ENCODE measurements at places on chromosomes 2 and 18.

DNA sequence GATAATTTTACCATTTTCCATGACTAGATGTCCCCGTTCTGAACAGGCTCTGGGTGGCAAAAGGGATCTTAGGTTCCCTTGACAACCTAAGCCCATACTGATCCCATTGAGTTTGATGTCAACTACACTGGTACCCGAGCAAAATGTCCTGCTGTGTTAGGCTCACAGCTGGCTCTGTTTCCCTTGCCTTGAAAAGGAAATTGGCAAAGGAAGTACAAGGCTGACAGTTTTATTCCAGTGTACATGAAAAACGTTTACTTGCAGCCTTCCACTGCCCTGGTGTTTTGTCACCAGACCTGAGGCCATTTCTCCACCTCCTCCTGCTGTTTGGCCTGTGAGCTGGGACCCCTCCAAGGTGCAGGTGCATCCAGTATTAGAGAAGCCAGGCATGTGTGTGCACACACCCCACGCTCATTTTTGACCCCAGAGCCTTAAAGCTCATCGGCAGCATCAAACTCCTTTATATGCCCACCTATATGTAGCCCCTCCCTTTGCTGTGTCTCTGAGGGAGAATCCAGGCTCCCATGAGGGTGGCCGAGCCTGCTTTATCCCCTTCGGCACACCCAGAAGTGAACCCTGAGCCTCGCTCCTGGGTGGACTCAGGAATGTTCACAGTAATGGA lies 171.3 kb downstream of the NDUFA10 start:
- no peak for DNase-seq

DNA sequence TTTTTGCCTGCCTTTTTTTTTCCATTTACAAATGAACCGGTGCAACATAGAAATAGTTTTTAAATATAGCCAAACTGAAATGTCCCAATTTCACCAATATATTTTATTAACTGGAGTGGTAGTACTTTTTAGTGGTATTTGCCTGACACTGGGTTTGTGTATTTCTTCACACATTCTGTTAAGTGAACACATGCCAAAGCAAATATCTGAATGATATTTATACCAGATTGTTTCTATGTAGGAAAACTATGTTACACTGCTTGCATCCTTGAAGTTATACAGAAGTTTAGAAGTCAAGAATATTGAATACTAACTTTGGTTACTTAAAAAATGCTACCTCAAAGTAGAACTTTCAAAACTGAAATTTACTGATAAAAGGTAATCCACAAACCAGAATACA lies 19.4 kb upstream of the ITPRID2 start:
- no peak for DNase-seq

DNA sequence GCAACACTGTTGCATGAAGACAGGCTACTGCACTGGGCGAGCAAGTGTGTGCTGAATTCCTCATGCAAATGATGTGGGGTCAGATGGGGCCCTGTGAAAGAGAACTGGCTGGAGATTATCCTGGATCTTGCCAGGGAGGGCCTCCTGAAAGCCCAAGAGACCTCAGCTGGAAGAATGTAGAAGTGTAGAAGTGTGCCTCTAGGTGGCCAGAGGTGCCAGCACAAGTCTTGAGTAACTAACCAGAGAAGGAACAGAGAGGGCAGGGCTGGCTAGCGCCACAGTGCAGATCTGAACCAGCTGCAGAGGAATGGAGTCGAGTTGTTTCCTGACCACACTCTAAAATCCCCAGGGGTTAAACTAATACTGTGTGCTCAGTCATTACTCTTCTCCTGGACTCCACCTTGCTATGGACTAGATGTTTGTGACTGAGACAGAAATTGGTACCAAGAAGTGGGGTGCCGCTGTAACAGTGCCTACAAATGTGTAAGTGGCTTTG lies 399.3 kb downstream of the LRATD1 start:
- no peak for DNase-seq

GRCh38 chr18:8976606-8977005 lies 125.9 kb upstream of the NDUFV2 start:
- DNase-seq, result no peak

GRCh38 chr18:44214396-44214795 lies 466.3 kb upstream of the SETBP1 start:
- DNase-seq, result no peak
